ENCODE measurements at places on chromosomes 7 and 10.

- no peak for DNase-seq
Observed at GRCh38 chr7:52720856-52721255, 314.6 kb upstream of the POM121L12 start.

- DNase-seq: no peak
Observed at GRCh38 chr10:100554902-100555301, 19.2 kb downstream of the HIF1AN start.

DNA sequence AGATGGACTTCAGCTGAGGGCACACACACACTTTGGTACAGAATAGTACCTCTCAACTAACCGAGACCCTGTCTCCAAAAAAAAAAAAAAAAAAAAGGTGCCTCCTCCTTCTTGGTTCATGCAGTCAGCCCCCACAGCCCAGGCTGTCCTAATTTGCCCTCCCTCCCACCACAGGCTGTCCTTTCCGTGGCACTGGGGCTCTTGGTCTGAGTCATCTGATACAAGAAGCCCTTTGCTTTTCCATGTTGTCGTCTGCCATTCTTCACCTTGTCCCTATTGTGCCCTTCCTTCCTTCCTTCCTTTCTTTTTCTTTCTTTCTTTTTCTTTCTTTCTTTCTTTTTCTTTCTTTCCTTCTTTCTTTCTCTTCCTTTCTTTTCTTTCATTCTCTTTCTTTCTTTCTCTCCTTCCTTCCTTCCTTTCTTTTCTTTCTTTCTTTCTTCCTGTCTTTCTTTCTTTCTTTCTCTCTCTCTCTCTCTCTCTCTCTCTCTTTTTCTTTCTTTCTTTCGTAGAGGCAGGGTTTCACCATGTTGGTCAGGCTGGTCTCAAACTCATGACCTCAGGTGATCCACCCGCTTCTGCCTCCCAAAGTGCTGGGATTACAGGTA lies 96.0 kb upstream of the IKZF1 start:
- DNase-seq: no peak

GRCh38 chr7:18162657-18163056 lies 135.0 kb upstream of the PRPS1L1 start:
- DNase-seq: no peak

DNA sequence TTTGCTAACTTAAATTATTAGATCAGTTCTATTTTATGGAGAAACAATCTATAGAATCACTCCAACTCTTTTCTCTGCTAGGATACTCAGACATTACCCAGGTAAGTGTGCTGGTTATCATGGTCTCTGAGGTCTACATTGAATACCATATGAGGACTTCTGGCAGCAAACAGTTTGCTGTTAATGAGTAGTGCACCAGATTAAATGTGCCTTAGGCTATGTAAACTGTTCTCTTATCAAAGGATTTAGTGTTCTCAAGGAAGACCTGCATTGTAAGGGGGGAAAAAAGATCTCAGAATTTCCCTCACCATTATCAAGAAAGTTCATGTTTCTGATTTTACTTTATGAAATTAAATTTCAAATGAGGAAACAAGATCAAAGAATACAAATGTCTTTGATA lies 107.5 kb downstream of the ITGB8 start:
- DNase-seq: no peak

GRCh38 chr7:111486472-111487142 lies 75.7 kb downstream of the IMMP2L start:
- DNase-seq: no peak

- DNase-seq: peak; percentile 74
Observed at GRCh38 chr7:151754142-151754590, 122.7 kb downstream of the PRKAG2 start.

GRCh38 chr10:119786117-119786769 lies 60.4 kb downstream of the INPP5F start:
- no peak for DNase-seq

- no peak for DNase-seq
Observed at GRCh38 chr10:3882855-3883254, 97.8 kb upstream of the KLF6 start.

GRCh38 chr10:111078505-111079185 lies 1.8 kb downstream of the ADRA2A start:
- DNase-seq: no peak
